Stimulated activated CD8-positive, alpha-beta memory T cell treated with anti-CD3 and anti-CD28 coated beads, Interleukin-15, amount 100 ng/mL, for 24 hours (primary cell): ENCODE measurements at places on chromosomes 16 and 17.

DNA sequence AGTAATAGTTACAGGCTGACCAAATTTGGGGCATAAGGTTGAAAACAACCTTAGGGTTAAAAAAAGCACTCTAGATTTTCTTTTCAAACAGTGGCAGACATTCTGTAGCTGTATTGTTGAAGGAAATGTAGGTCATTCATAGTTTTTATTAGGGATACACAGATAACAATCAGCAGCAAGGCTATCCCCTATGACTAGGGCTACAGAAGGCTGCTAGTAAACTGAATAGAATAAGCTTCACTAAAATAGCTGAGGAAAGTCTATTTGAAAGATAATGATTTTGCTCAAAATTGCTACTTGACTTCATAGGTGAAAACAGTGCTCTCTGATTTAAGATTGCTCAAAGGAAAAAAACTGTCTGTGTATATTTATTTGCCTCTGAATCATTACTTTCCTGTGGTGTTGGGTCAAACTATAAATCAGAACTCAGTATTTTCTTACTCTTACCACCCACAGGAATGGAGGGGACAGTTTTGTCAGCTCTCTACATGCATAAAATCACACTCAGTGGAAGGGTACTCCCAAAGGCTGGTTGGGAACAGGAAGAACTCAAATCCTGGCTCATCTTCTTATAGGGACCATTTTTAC is 24.8 kb downstream of the RPGRIP1L start:
- no peak for DNase-seq

GRCh38 chr16:3115561-3115960 is 3.2 kb downstream of the ZNF205 start:
- no peak for DNase-seq

DNA sequence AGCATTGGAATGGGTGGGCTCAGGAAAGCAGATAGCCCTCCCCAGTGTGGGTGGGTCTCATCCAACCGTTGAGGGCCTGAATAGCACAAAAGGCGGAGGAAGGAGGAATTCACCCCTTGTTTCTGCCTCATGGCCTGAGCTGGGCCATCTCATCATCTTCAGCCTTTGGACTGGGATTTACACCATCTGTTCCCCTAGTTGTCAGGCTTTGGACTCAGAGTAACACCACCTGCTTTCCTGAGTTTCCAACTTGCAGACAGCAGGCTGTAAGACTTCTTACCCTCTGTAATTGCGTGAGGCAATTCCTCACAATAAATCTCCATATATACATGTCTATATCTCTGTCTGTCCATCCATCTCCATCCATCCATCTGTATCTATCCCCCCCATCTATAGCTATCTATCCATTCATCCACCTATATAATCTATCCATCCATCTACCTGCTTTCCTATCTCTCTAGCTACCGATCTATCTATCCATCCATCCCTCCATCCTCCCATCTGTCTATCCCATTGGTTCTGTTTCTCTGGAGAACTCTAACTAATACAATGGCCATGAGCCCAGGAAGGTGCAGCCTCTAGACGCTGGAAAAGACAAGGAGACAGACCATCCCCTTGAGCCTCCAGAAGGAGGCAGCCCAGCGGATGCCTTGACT is 21.3 kb downstream of the DNAH17 start:
- no peak for DNase-seq

- no peak for DNase-seq
These were observed 371.9 kb downstream of the HS3ST3B1 start for GRCh38 chr17:14672830-14673229.

DNA sequence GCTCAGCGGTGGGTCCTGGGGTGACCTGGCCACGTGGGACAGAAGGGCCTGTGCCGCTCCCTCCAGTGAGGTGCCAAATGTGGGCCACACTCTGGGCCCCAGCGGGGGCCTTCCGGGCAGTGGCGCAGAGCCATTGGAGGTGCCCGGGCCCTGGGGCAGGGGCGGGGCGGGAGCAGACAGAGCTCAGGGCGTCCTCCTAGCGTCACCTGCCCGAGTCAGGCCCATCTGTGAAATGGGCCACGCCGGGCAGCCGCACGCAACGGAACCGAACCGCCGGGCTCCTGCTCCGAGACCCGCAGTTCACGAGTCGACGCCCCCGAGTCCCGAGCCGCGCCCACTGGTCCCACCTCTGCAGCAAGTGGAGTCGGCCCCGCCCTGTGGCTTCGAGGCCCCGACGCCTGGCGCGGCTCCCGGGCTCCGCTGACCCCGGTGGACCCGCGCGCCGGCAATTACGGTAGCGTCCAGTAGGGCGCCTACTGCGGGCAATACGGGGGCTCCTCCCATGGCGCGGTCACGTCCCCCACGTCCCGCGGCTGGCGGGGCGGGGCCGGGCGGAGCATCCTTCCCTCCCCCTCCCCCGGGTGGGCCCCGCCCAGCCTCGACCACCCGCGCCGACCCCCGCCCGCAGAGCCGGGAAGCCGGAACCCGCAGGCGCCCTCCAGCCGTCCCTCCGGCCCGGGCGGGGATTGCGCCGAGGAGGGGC is 1.9 kb downstream of the SLC16A3 start:
- DNase-seq, result no peak

DNA sequence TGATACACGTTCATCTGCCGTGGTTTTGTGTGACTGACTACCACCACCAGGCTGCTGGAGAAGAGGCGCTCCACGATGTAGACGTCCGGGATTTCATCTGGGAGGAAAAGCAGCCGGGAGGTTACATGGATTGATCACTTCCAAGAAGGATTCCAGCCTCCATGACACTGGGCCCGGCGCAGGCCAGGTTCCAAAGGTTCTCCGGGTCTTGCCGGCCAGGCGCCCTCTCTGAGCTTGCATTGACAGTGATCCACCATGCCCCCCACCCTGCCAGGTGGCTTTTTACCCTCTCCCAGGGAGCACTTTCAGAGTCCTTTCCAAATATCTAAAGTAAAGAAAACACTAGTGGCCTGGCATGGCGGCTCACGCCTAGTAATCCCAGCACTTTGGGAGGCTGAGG is 6.5 kb downstream of the WIPI1 start:
- no peak for DNase-seq

- DNase-seq, result no peak
These were observed 36.9 kb downstream of the YPEL2 start for GRCh38 chr17:59368218-59368857.

DNA sequence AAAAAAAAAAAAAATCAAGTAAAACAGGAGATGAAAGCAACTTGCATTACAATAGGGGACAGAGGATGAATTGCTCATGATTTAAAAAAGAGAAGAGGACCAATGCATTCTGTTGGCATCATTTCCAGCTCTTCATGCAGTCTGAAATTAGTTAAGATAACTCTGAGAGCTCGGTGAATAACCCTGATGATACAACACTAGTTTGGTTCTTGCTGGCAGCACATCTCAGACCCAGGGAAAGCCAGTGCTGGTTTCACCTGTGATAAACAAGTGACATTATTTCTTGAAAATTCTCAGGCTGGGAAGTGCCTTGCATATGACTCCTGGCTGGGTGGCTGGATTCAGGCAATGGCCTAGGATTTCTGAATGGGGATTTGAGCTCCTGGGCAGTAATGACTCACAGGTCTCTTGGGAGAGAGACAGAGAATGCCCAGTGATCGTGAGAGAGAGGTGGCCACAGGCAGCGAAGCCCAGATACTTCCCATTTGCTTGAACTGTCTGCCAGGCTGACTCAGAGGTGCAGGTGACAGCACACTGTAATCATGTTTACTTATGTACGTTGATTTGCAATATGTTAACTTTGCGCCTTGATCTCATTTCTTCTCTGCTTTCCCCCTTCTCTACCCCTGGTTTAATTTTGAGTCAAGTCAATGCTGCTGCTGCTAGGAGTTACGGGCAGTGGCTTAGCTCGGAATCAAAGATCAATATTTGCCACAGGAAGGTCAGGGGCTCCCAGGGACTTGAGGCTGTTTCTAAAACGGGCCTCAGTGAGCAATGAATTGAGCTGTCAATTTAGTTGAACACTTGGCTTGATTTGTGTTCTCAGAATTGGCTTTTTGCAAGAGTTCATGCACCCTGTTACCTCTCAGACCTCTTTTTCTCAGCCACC is 27.1 kb downstream of the ARSG start:
- no peak for DNase-seq

DNA sequence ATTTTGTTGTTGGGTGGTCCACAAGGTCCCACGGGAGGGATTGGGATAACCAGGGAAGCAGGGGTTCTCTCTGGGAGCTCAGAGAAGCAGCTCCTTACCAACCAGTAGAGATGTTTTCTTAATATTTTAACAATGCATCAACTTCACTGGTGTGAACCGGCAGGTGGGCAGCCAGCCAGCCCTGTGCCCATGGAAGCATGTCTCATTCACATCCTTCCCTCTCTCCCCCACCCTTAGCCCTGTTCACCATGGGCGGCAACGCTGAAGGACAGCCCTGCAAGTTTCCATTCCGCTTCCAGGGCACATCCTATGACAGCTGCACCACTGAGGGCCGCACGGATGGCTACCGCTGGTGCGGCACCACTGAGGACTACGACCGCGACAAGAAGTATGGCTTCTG is 9.3 kb downstream of the MMP2 start:
- no peak for DNase-seq

DNA sequence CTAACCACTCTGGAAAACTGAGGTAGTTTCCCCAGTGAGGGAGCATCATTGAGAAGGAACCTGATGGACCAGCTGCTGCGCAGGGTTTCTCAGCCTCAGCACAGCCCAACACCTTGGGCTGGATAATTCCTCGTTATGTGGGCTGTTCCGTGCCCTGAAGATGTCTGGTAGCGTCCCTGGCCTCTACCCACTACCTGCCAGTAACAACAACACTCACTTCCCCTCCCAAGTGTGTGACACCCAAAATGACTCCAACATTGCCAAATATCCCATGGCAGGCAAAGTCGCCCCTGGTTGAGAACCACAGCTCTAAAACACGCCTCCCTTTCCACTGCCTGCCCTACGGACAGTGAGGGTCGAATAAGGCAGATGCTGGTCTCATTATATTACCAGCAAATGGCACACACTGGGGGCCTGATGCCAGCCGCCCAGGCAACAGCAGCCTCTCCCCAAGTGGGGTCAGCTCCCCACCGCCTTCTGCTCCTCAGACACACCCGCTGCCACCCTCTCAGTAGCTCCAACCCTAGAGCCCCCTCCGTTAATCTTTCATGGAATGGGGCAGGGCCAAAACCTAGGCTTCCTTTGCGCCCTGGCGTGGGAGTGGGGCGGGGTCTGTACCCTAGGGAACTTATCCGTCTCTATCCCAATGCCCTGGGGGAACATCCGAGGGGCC is 1.0 kb downstream of the RHBDF2 start:
- no peak for DNase-seq

DNA sequence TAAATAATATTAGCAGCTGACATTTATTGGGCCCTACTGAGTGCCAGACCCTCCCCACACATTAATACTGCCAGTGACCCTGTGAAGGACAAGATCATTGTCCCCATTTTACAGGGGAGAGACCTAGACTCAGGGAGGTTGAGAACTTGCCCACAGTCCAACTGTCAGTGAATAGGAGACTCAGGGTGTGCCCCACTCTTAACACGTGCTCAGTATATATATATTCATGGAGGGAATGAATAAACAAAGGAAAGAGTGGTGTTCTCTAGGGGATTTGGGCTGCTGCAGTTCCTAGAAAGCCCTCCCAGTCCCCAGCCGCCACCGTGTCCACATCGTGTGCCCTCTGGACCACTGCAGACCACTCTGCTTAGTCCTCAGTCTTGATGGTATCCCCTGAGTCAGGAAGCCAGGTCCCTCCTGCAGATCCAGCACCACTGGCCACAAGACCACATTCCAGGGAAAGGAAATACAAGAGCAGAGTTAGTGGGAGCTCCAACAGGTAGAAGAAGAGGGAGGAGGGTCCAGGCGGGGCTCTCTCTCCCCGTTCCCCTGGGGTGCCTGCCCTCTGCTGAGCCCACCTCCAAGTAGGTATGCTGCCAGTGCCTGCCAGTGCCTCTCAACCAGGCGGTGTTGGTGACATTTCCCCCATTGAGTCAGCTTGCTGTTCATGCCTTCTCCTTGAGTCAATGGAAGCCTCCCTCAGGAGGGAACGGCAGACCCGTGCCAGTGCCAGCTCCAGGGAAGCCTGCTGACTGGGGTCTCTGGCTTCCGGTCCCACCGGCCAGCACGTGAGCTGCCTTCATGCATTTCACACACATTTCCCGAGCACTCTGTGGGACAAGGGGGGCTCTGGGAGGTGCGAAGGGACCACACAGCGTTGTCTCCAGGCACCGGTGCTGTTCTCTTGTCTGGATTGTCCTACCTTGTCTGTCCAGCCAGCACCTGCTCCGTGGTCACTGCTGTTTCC is 75.6 kb downstream of the GNAO1 start:
- no peak for DNase-seq

DNA sequence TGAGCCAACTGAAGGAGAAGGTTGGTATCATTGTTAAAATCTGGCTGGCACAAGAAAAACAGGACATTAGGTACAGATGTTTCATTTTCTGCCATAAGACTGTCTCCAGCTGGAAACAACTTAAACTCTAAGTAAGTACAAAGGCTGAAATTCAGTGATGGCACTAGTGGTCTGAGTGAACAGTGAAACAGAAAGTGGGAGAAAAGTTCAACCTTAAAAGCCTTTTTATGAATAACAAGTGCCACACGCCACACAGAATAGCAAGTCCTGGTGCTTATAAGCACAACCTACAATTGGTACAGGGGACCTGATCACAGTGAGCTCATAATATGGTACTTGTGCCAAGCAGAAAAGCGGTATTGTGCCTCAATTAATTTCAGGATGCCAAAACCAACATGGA is 56.7 kb downstream of the CEP112 start:
- DNase-seq, result no peak

GRCh38 chr16:70476272-70477020 is 22.1 kb downstream of the FCSK start:
- DNase-seq, result no peak
